Heart left ventricle (tissue), 16 donors: ENCODE measurements at places on chromosomes 4 and X. TPM values are rescaled to one million over a fixed set of nuclear protein-coding genes. Genes with fewer than 3 reads are reported as not detected.

DNA sequence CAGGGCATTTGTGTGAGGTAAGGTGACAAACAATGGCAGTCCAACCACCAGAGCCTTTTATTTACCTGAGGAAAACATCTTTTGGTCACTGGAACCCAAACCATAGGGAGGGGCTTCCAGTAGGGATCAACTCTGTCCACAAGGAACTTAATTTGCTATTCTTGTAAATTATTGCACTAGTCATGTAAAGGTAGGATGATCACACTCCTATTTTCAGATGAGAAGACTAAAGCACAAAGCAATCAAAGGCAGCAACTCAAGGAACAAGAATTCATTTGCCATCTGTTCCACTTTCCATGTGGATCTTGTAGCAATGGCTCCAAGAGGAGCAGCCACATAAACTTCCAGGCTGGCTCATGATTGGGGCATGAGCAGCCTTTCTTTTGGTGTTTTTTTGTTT, 35.3 kb downstream of the CD99L2 start:
- no peak overlapping the region for H3K27ac ChIP-seq
- H3K4me3 ChIP-seq: no peak overlapping the region
- H3K27me3 ChIP-seq: no peaks in the 10 kb centered on the region

DNA sequence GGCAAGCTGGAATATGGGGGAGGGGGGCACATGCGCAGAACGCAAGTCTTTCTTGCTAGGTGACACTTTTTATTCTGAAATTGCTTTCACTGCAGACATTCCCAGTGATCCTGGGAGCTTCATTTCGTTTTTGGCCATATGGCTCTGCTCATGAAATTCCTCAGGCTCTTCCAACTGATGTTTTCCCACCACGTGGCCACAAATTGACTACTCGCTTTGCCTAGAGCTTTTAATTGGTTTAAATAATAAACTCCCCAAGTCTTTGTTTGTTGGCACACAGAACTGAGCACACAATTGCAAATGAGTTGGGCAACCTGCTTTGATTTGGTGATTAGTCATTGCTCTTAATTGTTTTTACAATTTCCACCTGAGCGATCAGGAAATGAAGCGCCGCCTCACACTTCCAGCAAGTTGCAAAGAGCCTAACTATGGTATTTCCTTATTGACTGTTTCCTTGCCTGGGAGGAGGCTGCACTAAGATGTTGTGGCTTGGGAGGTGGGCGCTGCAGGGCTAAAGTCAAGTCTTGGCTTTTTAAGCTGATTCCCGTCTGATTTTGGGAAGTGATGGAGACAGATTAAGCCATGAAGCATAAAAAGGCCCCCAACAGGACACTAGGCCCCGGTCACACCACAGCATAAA, 282.5 kb downstream of the ZIC3 start:
- H3K4me3 ChIP-seq: no peak overlapping the region
- no peak for DNase-seq
- H3K27me3 ChIP-seq: no peaks in the 10 kb centered on the region

DNA sequence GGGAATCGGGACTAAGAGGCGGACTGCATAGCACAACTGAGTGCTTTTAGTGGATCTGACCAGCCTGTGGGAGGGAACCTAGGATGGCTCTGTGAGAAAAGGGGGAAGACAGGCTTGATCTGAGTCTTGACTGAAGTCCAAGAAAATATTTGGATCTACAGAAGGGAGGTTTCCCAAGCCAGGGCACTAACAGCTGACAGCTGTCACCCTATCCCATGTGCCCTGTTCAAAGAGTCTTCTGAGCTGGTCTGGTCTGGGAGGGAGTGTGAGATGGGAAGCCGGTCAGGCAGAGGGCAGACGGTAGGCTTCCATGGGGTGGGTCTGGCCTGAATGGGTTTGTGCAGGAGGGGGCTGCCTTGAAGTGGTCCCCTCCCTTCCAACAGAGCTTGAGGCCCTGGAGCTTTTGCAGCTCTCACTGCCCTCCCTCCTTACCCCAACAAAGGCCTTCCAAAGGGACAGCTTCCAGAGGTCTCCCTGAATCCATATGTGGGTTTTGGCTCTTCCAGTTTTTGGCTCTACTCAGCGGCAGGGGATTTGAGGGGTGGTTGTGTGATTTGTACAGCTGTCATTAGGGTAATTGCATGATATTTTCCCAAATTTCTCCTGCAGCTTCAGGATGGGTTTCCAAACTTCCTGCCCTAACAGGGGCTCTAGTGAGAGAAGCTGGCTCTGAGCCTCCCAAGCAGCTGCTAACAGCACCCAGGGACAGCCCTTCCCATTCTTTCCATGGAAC, 643.7 kb downstream of the BCOR start:
- H3K36me3 ChIP-seq: no peaks in the 10 kb centered on the region
- H3K4me3 ChIP-seq: no peak overlapping the region
- H3K4me1 ChIP-seq: no peaks in the 10 kb centered on the region
- DNase-seq: no peak
- peaks cover 19% of the 10 kb centered on the region for H3K27me3 ChIP-seq
- H3K27ac ChIP-seq: no peak overlapping the region

- H3K27me3 ChIP-seq: no peaks in the 10 kb centered on the region
- H3K4me1 ChIP-seq: no peaks in the 10 kb centered on the region
- no peak overlapping the region for H3K4me3 ChIP-seq
- H3K36me3 ChIP-seq: no peaks in the 10 kb centered on the region
These were observed 39.4 kb downstream of the ARFIP1 start for GRCh38 chr4:152819026-152819645.

DNA sequence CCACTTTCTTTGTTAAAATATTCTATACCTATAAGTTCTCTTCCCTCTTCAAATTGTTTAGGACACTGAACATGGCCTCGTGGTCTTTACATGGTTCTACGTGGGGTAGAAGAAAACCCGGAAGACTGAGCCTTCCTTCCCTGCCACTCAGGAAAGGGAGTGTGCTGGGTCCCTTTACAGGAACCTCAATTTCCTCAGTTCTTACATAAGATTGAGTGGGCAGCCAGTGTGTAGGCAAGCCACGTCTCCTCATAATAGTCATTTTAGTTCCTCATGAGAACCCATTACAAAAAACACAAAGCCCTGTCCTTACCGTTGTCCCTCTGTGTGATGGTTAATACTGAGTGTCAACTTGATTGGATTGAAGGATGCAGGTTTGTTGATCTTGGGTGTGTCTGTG, 28.7 kb upstream of the SMIM10L2A start:
- peaks cover 6% of the 10 kb centered on the region for H3K27me3 ChIP-seq
- H3K27ac ChIP-seq: no peak overlapping the region
- H3K4me1 ChIP-seq: no peaks in the 10 kb centered on the region
- no peak for DNase-seq

DNA sequence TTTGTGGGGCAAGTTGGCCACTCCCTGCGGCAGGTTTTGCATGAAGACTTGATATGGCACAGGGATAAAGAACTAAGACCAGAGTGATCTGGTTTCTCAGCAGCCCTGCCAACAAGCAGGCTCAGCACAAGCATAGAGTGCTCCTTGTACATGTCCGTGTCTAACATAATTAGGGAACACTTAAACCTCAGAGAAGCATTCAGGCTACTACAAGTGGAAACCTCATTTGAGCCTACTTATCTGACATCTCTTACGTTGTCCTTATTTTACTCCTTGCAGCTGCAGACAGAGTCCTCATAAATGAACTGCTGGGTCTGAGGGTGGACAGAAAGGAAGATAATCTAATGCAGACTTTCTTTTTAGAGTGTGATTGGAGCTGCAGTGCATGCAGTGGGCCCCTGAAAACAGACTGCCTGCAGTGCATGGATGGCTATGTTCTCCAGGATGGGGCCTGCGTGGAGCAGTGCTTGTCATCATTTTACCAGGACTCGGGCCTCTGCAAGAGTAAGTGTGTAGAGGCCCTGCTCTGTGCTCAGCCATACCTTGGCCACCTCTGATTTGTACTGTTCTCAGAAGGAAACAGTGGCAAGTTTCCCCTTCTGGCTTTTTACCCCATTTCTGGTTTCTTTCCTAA, 179.1 kb upstream of the ANXA3 start:
- H3K27me3 ChIP-seq: no peaks in the 10 kb centered on the region
- no peaks in the 10 kb centered on the region for H3K4me1 ChIP-seq
- DNase-seq: no peak
- no peaks in the 10 kb centered on the region for H3K36me3 ChIP-seq

- no peaks in the 10 kb centered on the region for H3K27me3 ChIP-seq
- no peak for DNase-seq
- no peak overlapping the region for H3K4me3 ChIP-seq
- H3K36me3 ChIP-seq: no peaks in the 10 kb centered on the region
These were observed 63.2 kb upstream of the STARD8 start for GRCh38 chrX:68584221-68584620.

- no peak for DNase-seq
- H3K4me3 ChIP-seq: no peak overlapping the region
- H3K27ac ChIP-seq: no peak overlapping the region
- H3K36me3 ChIP-seq: no peaks in the 10 kb centered on the region
- H3K4me1 ChIP-seq: peaks cover 3% of the 10 kb centered on the region
These were observed 1.6 kb downstream of the DUSP9 start for GRCh38 chrX:153648358-153649177.

DNA sequence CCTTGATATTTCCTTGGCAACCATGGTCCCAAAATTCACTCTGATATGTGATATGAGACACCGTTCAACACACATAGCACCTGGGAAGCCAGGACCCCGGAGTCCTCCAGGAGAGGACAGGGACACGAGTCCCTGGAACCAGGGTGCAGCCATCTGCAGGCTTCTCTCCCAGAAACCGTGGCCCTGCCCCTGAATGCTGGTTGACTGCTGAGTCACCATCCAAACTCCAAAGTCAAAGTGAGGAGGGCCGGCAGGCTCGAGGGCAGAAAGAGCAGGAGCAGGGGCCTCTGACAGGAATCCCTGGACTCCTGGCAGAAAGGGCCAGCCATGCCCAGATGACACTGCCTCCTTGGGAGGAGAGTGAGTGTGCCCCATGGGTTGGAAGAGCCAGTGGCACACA, 6.9 kb upstream of the PNMA6A start:
- no peaks in the 10 kb centered on the region for H3K27me3 ChIP-seq
- no peak for DNase-seq
- H3K36me3 ChIP-seq: no peaks in the 10 kb centered on the region
- H3K4me1 ChIP-seq: no peaks in the 10 kb centered on the region
- no peak overlapping the region for H3K27ac ChIP-seq

- H3K27ac ChIP-seq: no peak overlapping the region
- no peak for DNase-seq
- H3K27me3 ChIP-seq: no peaks in the 10 kb centered on the region
- H3K36me3 ChIP-seq: no peaks in the 10 kb centered on the region
- H3K4me3 ChIP-seq: no peak overlapping the region
- H3K4me1 ChIP-seq: no peaks in the 10 kb centered on the region
These were observed 406.1 kb upstream of the TRAM1L1 start for GRCh38 chr4:117491516-117491915.

DNA sequence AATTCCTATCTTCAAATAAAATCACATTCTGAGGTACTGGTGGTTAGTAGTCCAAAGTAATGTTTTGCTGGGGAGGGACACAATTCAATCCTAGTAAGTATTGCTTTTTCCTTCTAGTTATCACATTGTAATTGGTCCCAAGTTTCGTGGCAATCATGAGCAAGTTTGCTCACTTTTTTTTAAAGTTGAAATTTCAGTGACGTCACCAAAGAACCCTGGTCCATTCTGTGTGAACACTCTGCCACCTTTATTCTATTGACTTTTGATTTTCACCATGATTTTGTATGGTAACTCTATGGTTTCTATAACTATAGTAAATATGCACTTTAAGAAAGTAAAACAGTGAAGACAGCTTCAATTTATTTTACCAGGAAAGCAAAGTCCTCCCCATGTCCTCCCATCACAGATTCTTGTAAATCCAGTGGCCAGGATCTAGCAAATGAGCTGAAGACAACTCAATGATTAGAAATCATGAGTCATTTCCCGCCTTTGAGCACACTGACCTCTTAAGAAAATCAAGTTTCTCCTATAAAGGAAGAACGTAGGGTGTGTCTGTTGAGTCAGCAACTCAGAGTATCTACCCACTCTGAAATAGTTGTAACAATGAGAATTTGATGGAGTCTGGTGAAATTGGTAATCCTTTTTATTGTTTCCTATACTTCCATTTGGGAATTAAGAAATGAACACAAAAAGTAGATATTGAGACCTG, 1306.6 kb upstream of the PABPC4L start:
- no peak for DNase-seq
- H3K4me3 ChIP-seq: no peak overlapping the region
- no peaks in the 10 kb centered on the region for H3K36me3 ChIP-seq

DNA sequence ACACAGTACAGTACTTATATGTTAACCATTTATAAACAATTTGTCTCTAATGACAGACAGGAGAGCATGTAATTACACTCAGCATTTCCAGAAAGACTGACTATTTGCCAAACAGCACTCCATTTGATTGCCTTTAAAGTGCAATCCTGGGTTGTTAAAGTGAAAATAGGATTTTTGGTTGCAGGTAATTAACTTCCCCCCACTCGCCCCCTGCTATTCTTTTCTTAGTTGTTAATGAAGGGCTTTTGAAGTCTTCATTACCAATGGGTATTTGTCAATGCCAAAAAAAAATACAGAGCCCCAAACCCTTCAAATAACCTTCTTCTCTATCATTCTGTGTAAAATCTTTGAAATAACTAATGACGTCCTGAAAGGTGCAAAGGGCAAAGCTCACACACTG, 825.6 kb downstream of the STPG2 start:
- no peak for DNase-seq
- H3K4me3 ChIP-seq: no peak overlapping the region
- H3K27ac ChIP-seq: no peak overlapping the region
- H3K27me3 ChIP-seq: no peaks in the 10 kb centered on the region
- no peaks in the 10 kb centered on the region for H3K36me3 ChIP-seq

- H3K36me3 ChIP-seq: no peaks in the 10 kb centered on the region
- DNase-seq: no peak
- H3K4me3 ChIP-seq: no peak overlapping the region
These were observed 655.8 kb downstream of the PCDH7 start for GRCh38 chr4:31375936-31376335.

DNA sequence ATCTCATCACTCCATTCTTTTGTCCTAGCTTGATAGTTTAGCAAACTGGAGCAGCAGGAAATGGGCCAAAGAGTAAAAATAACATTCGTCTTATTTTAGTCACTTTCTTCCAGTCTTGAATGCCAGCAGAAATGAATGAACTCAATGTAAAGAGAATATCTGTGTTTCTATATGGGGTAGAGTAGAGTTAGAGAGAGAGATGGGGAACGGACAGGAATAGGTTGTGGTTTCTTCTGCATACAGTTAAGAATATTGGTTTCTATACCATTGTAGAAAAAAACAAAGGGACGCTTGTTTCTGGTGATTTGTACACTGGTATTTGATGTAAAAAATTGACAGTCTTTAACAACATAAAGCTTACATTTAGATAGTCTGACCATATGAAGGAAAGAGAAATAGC, 8.9 kb downstream of the GPR174 start:
- DNase-seq: no peak
- no peaks in the 10 kb centered on the region for H3K27me3 ChIP-seq
- H3K4me3 ChIP-seq: no peak overlapping the region
- no peak overlapping the region for H3K27ac ChIP-seq
- no peaks in the 10 kb centered on the region for H3K36me3 ChIP-seq

GRCh38 chr4:35963974-35964515, 280.3 kb downstream of the ARAP2 start:
- H3K4me1 ChIP-seq: no peaks in the 10 kb centered on the region
- no peak overlapping the region for H3K27ac ChIP-seq
- no peak overlapping the region for H3K4me3 ChIP-seq
- no peak for DNase-seq

The MAB21L2 gene
- total RNA-seq: 0.32 TPM

The S100P gene
- total RNA-seq: 0.87 TPM

The VCX3A gene
- not detected for total RNA-seq

The ACSL4 gene
- 58.5 TPM for total RNA-seq

The LIMCH1 gene
- 306 TPM for total RNA-seq
